Sigmoid colon (tissue), 7 donors: ENCODE measurements at places on chromosomes 11 and 22. TPM values are rescaled to one million over a fixed set of nuclear protein-coding genes. Genes with fewer than 3 reads are reported as not detected.

- no peak for DNase-seq
These were observed 220.0 kb downstream of the INSC start for GRCh38 chr11:15334766-15335165.

DNA sequence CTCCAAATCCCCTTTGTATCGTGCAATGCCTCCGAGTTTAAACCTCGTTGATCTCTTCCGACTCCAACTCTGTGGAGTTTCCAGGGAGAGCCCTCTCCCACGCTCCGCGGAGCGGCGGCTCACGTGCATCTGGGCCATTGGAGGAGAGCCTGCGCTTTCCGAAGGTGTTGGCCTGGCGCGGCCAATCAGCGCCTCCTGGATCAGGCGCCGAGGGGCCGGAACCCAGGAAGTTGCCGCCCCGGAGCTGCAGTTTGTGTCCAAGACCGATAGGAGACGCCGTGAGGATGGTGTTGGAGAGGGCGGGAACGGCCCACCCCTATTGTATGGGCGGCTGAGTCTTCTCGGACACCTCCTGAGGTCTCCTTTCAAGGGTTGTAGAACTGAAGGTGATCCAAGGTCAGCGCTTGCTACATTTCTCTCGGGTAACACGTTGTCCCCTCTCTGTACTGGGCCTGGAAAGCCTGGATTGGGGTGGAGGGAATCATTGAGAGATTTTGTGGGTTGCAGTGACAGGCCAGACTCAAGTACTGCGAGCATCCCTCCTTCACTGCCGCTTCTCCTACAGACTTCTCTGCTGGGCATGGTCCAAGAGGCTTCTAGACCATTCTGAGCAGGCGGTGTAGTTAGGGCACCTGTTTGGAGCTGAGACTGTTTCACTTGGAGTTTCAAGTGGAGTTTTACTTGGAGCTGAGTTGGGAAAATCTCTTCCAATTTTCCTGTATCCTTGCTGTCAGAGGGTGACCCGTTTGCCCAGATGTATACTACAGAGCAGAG, 1.7 kb downstream of the ADAMTS15 start:
- peak; percentile 92 for DNase-seq

The SLC37A2 gene
- 3.4 TPM for total RNA-seq

The PLA2G3 gene
- total RNA-seq: not detected

DNA sequence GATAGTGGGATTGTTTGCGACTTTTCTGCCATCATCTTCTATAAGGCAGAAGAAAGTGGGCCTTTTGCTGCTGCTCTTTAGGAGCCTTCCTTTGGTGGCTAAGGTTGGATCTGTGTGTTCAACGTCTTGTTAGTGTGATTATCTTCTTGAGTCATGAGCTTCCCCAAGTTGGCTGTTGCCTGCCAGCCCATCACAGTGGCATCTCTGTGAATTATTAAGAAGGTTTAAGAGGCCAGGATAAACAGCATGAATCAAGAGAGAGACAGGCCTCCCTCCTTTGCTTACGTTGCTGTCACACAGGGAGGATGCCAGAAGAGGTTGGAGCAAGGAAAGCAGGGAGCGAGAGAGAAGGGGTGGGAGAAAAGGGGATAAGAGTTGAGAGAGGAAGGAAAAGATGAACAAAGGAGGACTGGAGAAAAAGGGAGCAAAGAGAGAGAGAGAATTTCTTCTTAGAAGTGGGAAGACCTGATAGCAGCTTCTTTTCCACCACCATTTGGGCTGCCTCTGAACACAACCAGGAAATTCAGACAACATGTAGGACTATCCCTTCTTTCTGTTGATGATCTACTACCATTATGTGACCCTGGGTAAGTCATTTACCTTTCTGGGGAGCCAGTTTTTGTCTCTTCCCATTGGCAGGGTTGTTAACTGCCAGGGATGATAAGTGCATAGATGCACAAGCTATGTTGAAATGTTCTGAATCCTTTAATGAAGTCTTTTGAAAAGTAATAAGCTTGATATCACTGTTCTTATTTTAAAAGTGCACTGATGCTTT, 126.5 kb downstream of the NAV2 start:
- DNase-seq: no peak

The MS4A14 gene
- total RNA-seq: 0.41 TPM

The ST14 gene
- total RNA-seq: 2.5 TPM

GRCh38 chr11:115652496-115652895, 148.3 kb upstream of the CADM1 start:
- DNase-seq: no peak

GRCh38 chr11:59769111-59769510, 13.9 kb downstream of the STX3 start:
- no peak for DNase-seq

The SLC15A3 gene
- 12.8 TPM for total RNA-seq

- no peak for DNase-seq
These were observed 98.0 kb upstream of the THY1 start for GRCh38 chr11:119520966-119521365.

GRCh38 chr22:19772673-19773469, 12.3 kb downstream of the TBX1 start:
- DNase-seq: no peak

The MAJIN gene
- total RNA-seq: not detected

The SLC43A3 gene
- total RNA-seq: 25.2 TPM

The PRG3 gene
- not detected for total RNA-seq

DNA sequence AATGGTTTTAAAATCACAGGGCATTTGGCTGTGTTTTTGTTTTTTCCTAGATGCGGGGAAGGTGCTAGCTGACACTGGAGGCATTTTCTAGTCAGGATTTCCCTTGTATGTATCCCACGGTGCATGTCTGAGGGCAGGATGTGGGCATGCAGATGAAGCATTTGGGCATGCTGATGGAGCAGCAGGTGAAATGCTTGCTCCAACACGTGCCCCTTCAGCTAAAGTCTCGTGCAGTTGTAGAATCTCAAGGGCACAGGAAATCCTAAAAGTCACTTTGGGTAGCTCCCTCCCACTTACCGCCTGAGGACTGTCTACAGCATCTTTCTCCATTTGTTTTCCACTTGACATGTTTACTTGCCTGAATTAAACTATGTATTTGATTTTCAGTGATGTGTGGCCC, 429.4 kb upstream of the B3GAT1 start:
- no peak for DNase-seq
